ENCODE measurements at places on chromosomes 16 and 17.
A peak's percentile ranks its signal among the peaks of the same experiment; 100 is the strongest.

- no peak for DNase-seq
Measured at GRCh38 chr17:41678411-41678906, 10.2 kb upstream of the EIF1 start.

- no peak for DNase-seq
Measured at GRCh38 chr16:28873543-28874201, 4.6 kb upstream of the ATP2A1 start.

GRCh38 chr17:68011199-68011665 is 15.0 kb upstream of the C17orf58 start:
- no peak for DNase-seq

DNA sequence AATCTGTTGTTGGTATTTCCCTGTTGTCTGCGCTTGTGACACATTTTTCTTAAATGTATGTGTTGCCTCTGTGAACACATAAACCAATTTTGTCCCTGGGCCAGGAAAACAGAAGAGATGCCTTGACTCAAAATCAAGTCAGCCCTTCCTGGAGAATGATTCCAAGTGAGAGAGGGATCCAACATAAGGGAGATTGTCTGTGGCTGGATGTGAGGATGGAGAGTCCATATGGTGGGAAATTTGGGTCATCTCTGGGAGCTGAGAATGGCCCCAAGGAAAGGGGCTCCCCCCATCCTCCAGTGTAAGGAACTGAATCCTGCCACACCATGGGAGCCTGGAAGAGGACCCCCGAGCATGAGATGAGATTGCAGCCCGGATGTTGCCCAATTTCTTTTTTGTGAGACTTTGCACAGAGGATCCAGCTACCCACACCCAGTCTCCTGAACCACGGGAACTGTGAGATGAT is 13.5 kb downstream of the CRYM start:
- DNase-seq, result peak; percentile 13

DNA sequence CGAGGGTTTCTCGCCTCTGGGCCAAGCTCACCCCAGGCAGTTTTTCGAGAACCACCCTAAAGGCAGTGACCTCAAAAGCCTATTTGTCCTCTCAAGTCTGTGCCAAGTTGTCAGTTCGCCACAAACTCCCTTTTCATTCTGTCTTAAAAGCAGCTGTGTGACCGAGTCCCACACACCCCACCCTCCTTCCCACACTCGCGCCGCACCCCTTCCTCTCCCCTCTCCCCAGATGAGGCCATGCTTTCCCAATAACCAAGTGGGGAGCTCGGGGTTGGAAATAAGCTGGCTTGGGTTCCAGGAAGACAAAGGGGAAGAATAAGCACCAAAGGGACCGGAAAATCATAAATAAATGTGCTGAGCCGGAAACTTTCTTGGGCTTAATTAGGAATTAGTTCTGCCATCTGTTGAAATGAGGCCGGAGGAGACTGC is 36.7 kb downstream of the GRIN2C start:
- DNase-seq, result peak; percentile 86

All from NCI-H446 treated with DMSO at 0.1 percent for 48 hours (cell line).